ENCODE measurements at places on chromosomes 6 and 20.

GRCh38 chr6:169141671-169142537 is 111.7 kb downstream of the THBS2 start:
- DNase-seq: no peak

GRCh38 chr20:32216179-32217142 is 8.8 kb downstream of the POFUT1 start:
- no peak for DNase-seq

DNA sequence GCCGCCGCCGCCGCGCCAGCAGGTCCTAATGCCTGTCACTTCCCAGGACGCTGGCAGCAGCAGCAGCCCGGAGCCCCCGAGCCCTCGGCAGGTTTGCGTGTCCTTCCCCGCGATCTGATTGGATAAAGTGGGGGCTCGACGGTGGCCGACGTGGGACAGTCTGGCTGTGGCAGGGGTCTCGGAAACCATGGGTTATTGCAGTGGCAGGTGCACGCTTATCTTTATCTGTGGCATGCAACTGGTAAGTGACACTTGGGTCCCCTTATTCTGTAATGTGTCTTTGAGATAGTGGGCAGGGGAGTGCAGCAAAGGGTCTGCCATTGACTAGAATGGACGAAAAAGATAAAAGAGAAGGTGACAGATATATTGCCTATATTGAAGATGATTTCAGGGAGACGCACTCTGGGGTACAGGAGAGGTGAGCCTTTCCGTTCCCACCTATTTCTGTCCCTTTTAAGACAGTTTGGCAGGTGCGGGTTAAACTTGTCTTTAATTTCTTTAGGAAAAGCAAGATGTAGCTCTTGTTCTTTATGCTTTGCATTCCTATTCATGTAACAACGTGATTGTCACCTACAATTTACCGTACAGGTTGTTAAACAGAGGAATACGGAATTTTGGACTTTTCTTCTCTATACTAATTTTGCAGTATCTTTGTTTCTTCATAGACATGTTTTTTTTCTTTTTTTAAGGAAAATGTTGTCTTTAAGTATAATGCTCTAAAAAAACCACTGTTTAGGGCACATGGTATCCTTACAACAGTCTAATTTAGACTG is 535 bp downstream of the NKAIN2 start:
- peak; percentile 74 for DNase-seq

DNA sequence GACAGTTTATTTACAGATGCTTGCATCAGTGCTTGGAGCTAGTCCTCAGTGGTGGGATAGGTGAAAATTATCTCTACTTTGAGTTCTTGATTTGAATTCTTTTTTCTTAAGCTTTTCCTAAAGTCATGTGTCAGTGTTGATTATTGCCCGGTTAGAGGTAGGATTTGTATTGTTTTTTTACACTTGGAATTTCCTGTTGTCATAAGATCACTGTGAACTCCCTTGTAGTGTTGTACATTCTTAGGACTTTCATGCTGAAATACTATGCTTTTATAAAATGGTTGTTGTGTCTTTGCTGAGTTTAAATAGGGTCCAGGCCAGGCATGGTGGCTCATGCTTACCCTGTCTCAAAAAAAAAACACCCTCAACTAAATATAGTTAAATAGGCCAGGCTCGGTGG is 20.3 kb downstream of the ASXL1 start:
- no peak for DNase-seq

- DNase-seq: no peak
These were observed 202.3 kb downstream of the THBS2 start for GRCh38 chr6:169051371-169051770.

All from glutamatergic neuron (in vitro differentiated cells).